ENCODE measurements at places on chromosomes 7 and 10.

DNA sequence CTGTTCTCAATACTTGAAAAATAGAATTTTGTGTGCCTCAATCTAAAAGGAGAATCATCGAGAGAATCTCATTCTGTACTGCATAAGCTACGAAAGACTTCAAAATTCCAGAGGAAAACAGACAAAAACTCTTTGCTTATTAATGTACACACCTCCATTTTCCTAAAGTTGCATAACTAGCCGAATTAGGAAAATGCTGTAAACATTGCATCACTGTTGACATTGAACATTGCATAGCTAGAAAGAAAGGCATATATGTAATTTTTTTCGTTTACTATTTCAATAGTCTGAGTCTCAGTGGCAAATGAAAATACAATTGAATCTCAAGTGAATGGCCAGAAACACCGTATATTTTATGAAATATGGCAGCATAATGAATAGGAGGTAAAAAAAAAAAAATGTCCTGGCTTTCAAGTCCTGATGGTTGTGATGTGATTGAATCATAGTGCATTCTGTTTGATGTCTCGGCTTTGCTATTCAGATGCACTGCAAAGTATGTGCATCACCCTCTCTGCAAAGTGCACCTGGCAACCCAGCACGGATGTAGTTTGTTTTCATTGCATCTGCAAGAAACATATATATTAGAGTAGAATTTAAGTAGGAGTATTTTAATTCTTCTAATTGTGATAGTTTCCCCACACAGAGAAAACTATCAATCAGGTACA lies 196.7 kb downstream of the VTI1A start:
- no peak for DNase-seq

GRCh38 chr10:113300201-113300600 lies 252.7 kb upstream of the HABP2 start:
- DNase-seq, result no peak

DNA sequence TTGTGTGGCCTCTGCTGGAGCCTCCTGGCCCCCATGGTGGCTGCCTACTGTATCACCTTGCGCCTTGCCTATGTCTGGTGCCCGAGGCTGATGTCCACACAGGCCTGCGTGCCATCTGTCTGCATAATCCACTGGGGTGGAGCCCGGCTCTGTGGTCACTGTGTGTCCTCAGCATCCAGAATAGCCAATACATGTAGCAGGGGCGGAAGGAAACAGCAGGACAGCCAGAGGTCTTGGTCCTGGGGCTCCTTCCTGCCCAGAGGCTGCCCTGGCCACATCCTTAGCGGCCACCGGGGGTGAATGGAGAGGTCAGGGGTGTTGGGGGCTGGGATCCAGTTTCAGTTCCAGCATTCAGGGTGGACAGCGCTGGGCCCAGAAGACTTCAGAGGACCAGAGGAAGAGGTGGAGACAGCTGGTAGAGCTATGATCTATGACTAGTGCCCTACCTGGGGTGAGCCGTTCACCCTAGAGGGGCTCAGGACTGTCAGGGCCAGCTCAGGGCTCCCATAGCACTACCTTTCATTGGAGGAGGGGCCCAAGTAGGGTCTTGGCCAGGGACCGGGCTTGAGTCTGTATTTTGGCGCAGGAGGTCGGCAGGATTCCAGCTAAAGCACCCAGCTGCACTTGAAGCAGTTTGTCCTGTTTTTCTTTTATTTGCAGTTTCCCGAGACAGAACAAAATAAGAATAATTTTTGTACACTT lies 15.9 kb downstream of the YKT6 start:
- DNase-seq, result no peak

GRCh38 chr7:148537435-148537834 lies 53.1 kb upstream of the C7orf33 start:
- no peak for DNase-seq

- DNase-seq, result no peak
Measured at GRCh38 chr10:100100651-100101184, 19.0 kb upstream of the CPN1 start.

GRCh38 chr10:29358010-29358616 lies 69.2 kb downstream of the LYZL1 start:
- no peak for DNase-seq

DNA sequence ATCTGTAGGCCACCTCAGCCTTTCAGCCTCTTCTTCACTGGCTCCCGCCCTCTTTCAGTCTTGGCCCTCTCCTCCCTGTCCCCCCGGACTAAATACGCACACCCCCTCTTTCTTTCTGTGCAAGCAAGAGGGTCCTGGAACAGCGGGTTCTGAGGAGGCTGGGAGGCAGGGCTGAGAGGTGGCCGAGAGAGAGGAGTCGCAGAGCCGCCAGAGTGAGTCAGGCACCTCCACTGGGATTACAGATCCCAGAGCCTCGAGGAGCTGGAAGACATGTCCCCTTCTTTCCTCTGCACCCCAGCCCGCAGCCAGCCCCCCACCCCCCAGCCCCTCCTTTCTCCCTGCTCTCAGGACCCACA lies 182 bp downstream of the CCDC136 start:
- no peak for DNase-seq

GRCh38 chr7:50141854-50142253 lies 48.8 kb upstream of the ZPBP start:
- DNase-seq, result no peak

DNA sequence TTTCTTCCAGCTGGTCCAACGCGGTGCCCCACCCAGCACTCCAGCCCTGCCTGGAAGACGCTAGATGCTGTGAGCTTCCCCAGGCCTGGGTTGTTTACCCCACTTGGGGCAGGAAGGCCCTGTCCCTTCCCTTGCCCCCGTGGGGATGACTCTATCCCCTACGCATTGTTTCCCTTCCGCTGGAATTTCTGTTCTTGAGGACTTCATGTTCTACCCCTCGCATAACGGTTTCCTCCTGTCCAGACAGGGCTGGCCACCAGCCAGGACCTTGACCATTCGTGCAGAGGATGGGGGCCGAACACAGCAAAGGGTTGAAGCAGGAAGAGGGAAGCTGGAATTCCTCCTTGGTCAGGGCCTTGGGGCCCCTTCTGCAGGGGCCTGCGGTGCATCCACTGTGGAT lies 14.7 kb upstream of the SERPINE1 start:
- no peak for DNase-seq

GRCh38 chr10:74039561-74040145 lies 41.7 kb downstream of the VCL start:
- DNase-seq, result no peak

GRCh38 chr10:35347121-35347562 lies 10.8 kb downstream of the CCNY start:
- no peak for DNase-seq

DNA sequence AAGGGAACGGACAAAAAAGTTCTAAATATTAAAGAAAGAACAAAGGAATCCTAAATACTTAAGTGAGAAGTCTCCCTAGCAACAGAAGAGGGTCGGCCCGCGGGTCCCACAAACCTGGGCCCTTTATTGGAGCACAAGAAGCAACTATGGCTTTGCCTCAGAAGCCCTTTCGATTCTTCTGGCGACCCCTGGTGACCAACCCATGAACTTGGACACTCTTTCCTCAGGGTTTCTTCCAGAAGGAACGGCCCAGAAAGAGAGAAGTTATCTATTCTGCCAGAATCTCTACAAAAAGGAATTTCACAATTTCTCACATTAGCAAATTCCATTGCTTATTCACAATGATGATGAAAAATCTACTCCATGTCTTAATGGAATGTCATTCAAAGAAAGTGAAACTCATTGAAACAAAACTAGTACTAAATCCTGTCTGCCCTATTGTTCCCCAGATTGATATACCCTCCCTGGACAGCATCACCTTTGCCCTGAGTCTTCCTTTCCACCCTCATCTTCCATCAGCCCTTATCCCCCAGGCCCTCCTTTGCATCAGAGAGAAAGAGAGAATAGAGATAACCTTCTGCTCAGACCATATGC lies 43.7 kb downstream of the CPVL start:
- DNase-seq, result no peak

- no peak for DNase-seq
Measured at GRCh38 chr10:90779548-90779947, 78.3 kb downstream of the HTR7 start.

DNA sequence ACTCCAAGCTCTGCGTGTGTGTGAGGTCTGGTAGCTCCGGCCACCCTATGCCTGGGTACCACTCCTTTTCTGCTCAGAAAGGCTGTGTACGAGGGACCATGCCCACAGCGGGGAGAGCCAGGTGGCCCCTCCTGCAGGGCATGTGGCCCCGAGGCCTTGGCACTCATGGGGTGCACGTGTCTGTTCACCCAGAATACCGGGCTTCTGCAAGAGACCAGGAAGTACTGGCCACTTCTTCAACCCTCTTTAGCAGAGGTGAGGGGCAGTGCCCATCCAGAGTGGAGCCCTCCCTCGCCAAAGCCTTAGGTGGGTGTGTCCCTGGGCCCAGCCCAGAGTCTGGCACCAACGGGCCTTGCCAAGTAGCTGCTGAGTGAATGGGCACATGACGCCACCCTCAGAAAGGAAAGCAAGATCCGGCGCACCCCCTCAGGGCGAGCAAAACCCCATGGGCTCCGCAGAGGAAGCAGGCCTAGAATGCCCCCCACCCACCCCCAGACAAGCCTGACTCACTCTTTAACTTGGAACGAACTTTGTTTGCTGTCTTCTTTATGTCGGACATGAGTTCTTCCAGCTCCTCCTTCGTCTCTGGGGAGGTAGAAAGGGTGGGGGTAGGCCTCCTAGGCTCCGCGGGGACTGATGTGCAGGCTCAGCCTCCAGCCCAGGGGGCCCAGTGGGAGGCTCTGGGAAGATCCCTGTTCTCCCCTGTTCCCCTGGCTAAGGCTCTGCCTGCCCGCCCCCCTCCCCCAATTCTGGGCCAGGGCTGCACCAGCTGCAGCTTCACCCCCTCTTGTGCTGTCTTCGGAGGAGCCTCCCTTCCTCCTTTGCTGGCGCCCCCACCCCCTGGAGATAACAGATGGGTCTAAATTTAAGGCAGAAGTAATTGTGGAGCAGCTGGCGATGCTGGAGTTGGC lies 14.6 kb downstream of the STX1A start:
- peak; percentile 84 for DNase-seq

DNA sequence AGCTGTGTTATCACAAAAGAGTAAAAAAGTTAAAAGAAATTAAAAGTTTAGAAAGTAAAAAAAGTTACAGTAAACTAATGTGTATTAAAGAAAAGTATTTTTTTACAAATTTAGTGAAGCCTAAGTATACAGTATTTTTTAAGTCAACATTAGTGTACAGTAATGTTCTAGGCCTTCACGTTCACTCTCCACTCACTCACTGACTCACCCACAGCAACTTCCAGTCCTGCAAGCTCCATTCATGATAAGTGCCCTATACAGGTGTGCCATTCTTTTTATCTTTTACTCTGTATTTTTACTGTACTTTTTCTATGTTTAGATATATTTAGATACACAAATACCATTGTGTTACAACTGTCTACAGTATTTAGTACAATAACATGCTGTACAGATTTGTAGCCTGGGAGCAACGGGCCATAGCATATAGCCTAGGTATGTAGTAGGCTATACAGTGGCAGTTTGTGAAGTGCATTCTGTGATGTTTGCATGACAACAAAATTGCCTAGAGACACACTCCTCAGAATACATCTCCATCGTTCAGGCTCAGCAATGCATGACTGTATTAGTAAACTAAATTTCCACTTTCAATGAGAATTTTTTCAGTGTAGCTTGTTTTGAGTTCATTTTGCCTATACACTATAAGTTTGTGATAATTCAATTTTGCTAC lies 539.9 kb upstream of the C7orf33 start:
- DNase-seq, result no peak

GRCh38 chr7:12069757-12070156 lies 141.3 kb upstream of the TMEM106B start:
- no peak for DNase-seq

GRCh38 chr10:36766940-36767339 lies 358.5 kb upstream of the ANKRD30A start:
- DNase-seq, result no peak

GRCh38 chr7:38453168-38453567 lies 178.0 kb downstream of the AMPH start:
- no peak for DNase-seq

GRCh38 chr7:11935905-11936304 lies 103.9 kb upstream of the THSD7A start:
- no peak for DNase-seq

DNA sequence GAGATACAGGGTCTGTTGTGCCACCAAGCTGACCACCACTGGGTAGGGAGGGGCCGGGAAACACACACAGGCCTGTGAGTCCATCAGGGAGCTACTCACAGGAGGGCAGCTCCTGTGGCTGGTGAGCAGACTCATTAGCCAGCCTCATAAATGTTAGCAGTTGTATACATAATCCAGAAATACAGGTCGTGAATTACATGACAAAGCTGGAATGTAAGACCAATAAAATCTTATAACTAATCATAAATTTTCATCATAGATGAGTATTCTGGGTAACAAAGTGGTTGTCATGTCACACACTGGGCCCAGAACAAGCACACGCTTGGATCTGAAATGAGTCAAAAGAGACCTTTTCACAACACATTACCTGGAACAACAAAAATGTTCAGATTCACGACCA lies 642.6 kb upstream of the AUTS2 start:
- no peak for DNase-seq

Data from brain pericyte (primary cell).